ENCODE measurements at places on chromosomes 12 and 14.

- DNase-seq, result no peak
Measured at GRCh38 chr14:28426960-28427359, 339.6 kb upstream of the FOXG1 start.

DNA sequence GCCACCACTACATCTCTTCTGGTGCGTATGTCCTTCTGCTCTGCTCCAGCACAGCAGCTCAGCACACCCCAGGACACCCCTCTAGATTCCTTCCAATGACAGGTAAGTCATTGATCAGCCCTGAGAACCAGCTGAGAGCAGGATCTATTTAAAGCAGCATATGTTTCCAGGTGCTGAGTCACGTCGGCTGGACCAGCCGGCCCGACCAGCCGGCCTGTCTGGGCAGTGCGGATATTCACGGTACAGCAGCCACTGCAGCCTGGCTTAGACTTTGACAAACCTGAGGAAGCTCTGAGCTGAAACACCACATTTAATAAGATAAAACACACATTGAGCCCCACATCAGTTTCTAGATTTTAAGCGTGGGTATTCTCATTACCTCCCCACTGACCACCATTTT is 31.8 kb upstream of the RPH3A start:
- no peak for DNase-seq

- no peak for DNase-seq
Measured at GRCh38 chr12:3977621-3978020, 104.4 kb upstream of the PARP11 start.

DNA sequence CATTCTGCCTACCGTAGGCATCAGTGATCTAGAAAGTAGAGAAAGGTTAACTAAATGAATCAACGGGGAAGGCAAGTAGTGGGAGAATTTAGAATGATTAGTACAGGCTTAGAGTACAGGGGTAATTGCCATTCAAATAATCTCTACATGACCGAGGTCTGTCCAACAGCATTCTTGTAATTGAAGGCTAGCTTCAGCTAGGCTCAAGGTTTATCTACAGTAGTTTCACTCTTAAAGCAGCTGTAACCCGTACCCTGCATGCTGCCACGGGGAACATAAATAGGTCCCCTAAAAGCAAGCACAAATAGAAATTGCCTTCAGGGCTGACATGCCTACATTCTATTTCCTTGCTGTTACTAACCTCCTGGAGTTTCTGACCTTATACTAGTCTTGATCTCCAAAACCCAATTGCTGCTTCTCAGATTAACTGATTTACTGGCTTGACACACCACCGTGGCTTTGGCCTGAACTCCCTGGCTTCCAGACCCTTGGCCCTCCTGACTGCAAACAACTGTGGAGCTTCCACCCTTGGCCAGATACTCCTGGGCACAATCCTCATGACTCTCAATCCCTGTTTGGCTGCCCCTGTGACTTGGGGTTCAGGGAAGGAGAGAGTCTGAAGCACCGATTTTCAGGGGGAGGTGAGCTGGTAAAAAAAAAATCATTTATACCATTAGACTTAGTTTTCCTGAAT is 242.1 kb upstream of the FOXN3 start:
- no peak for DNase-seq

- DNase-seq, result no peak
Measured at GRCh38 chr14:96205978-96206360, 1.3 kb downstream of the BDKRB2 start.
